ENCODE measurements at places on chromosomes 16 and 17. TPM values are rescaled to one million over a fixed set of nuclear protein-coding genes. Genes with fewer than 3 reads are reported as not detected.

The KRT9 gene
- total RNA-seq = not detected

DNA sequence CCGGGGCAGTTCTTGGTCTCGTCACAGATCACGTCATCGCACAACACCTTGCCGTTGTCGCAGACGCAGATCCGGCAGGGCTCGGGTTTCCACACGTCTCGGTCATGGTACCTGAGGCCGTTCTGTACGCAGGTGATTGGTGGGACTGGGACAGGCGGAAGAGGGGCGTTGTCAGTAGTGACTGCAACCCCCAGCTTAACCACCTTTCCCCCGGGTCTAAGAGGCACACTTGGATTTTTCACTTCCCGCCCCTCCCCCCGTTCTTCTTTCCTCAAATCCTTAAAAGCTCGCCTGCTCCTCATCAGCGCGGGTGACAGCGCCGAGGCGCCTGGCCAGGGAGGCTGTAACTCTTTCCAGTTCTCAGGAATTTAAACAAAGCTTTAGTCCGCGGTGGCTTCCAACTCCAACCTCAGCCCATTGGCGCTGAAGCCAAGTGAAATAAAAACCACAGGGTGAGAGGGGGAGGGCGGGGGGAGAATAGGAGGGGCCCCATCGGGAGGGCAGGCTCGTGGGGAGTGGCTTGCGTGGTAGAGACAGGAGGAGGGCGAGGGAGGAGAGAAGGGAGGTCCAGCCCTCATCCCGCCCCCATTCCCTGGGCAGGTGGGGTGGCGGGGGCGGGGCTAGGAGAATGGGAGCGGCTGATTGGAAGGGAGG, 1.5 kb downstream of the COL1A1 start:
- no peak overlapping the region for H3K27ac ChIP-seq
- H3K4me3 ChIP-seq = peak overlapping the region; percentile 70
- peaks cover 9% of the 10 kb centered on the region for H3K4me1 ChIP-seq
- peaks cover 11% of the 10 kb centered on the region for H3K27me3 ChIP-seq
- no peaks in the 10 kb centered on the region for H3K36me3 ChIP-seq

DNA sequence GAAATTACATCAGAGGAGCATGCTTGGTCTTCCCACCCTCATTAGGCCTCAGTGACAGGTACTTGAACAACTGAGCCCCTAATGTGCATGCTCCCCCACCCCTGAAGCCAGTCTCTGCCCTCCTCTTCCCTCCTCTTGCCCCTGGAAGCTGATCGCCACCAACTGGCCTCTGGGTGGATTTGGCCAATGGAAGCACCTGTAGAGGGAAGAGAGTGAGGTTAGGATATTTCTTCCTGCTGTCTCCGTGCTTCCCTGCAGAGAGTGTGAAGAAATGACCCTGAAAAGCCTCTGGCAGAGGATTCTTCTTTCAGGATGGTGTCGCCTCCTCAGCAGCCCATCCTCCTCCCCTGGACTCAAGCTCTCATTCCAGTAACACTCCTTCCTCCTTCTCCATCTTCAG, 5.9 kb upstream of the CBLN1 start:
- H3K4me1 ChIP-seq = no peaks in the 10 kb centered on the region
- DNase-seq = no peak
- peaks cover 7% of the 10 kb centered on the region for H3K27me3 ChIP-seq

GRCh38 chr16:10153985-10154384, 28.2 kb downstream of the GRIN2A start:
- no peak overlapping the region for H3K27ac ChIP-seq
- DNase-seq = no peak
- no peak overlapping the region for H3K4me3 ChIP-seq
- H3K4me1 ChIP-seq = no peaks in the 10 kb centered on the region

GRCh38 chr17:8948462-8948861, 17.0 kb downstream of the PIK3R5 start:
- no peaks in the 10 kb centered on the region for H3K27me3 ChIP-seq
- peaks cover 51% of the 10 kb centered on the region for H3K4me1 ChIP-seq
- peak overlapping the region; percentile 45 for H3K4me3 ChIP-seq
- H3K27ac ChIP-seq = peak overlapping the region; percentile 62
- no peak for DNase-seq

The EMP2 gene
- total RNA-seq = 5.7 TPM

The C16orf46 gene
- not detected for total RNA-seq

The FOXC2 gene
- total RNA-seq = not detected

DNA sequence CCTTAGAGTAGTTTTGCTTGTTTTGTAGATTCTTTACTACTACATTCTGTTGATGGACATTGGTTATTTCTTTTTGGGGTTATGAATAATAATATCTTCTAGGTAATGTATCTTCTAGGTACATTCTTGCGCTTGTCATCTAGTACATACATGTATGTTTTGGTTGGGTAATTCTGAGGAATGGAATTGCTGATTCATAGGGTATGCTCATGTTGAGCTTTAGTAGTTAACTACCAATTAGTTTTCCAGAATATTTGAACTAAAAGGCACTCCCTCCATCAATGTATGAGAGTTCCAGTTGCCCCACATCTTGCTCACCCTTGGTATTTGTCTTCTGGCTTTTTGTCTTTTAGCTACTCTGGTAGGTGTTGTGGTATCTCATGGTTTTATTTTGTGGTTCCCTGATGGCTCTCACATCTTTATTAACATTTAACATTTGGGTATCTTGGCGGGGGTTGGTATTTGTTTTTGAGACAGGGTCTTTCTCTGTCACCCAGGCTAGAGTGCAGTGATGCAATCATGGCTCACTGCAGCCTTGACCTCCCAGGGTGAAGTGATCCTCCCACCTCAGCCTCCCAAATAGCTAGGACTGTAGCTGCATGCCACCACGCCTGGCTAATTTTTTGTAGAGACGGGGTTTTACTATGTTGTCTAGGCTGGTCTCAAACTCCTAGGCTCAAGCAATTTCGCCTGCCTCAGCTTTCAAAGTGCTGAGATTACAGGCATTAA, 47.1 kb downstream of the SLC6A4 start:
- DNase-seq = no peak
- H3K27ac ChIP-seq = no peak overlapping the region
- peaks cover 5% of the 10 kb centered on the region for H3K36me3 ChIP-seq
- no peaks in the 10 kb centered on the region for H3K27me3 ChIP-seq
- no peaks in the 10 kb centered on the region for H3K4me1 ChIP-seq
- H3K4me3 ChIP-seq = no peak overlapping the region

GRCh38 chr16:82067804-82068325, 32.8 kb downstream of the HSD17B2 start:
- no peak overlapping the region for H3K4me3 ChIP-seq
- H3K27ac ChIP-seq = no peak overlapping the region
- H3K27me3 ChIP-seq = no peaks in the 10 kb centered on the region
- H3K36me3 ChIP-seq = no peaks in the 10 kb centered on the region

The SLC16A11 gene
- 2.7 TPM for total RNA-seq

DNA sequence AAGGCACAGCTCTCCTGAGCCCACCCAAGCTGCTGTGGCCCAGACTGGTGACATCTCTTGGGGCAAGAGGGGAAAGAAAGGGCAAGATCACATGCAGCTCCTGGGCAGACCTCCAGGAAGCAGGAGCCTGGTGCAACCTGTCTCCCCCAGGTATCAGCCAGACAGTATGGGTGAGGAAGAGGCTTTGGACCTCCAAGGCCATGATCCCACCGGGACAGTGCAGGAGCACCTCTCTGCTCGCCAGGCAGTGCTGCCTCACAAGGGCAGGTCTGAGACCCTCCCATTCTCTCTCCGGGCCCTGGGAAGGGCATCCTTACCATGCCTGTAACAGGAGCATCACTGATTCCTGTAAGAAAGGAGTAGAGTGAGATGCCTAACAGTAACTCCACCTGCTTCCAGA, 25.6 kb upstream of the COG7 start:
- peaks cover 35% of the 10 kb centered on the region for H3K36me3 ChIP-seq
- H3K27ac ChIP-seq = no peak overlapping the region
- no peaks in the 10 kb centered on the region for H3K4me1 ChIP-seq
- H3K4me3 ChIP-seq = no peak overlapping the region
- H3K27me3 ChIP-seq = no peaks in the 10 kb centered on the region

GRCh38 chr17:50631195-50631907, 3.3 kb upstream of the ABCC3 start:
- H3K36me3 ChIP-seq = no peaks in the 10 kb centered on the region
- H3K4me3 ChIP-seq = no peak overlapping the region
- no peaks in the 10 kb centered on the region for H3K27me3 ChIP-seq
- peak overlapping the region; percentile 61 for H3K27ac ChIP-seq
- no peak for DNase-seq
- H3K4me1 ChIP-seq = peaks cover 11% of the 10 kb centered on the region

GRCh38 chr17:2044263-2044894, 2.6 kb downstream of the OVCA2 start:
- no peak for DNase-seq
- H3K27ac ChIP-seq = no peak overlapping the region
- no peaks in the 10 kb centered on the region for H3K27me3 ChIP-seq
- no peak overlapping the region for H3K4me3 ChIP-seq
- H3K36me3 ChIP-seq = no peaks in the 10 kb centered on the region

DNA sequence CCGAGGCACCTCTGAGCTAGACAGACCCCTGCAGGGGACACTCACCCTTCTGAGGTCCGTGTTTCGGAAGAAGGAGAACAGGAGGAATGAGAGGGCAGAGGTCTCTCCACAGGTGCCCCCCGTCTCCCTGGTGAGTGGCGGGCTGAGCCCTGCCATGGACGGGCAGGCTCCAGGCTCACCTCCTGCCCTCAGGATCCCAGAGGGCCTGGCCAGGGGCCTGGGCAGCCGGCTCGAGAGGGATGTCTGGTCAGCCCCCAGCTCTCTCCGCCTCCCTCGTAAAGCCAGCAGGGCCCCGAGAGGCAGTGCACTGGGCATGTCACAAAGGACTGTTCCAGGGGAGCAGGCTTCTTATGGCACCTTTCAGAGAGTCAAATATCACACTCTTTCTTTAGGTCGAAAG, 62.8 kb downstream of the DHRS7C start:
- no peaks in the 10 kb centered on the region for H3K4me1 ChIP-seq
- H3K36me3 ChIP-seq = no peaks in the 10 kb centered on the region
- DNase-seq = no peak
- H3K4me3 ChIP-seq = no peak overlapping the region
- no peaks in the 10 kb centered on the region for H3K27me3 ChIP-seq

Data from GM12878 (cell line).